LoVo (cell line): ENCODE measurements at places on chromosomes 1 and 21.
A peak's percentile ranks its signal among the peaks of the same experiment; 100 is the strongest.

DNA sequence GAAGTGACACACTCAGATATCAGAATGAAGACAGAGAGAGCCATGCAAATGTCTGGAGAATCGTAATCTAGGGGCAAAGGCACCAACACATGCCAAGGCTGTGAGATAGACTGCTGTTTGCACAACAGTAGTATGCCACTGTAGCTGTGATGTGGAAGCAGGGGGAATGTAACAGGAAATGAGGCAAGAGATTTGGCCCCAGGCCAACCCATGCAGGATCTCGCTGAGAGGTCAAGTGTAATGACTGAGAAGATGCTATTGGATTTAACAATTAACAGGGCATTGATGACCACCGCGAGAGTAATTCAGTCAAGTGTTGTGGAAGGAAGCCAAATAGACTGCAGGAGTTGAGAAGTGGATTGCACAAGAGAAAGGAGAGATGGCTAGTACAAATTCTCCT is 107.3 kb upstream of the ST6GALNAC5 start:
- DNase-seq, result no peak

- peak; percentile 43 for DNase-seq
These were observed 16.8 kb downstream of the TNFSF4 start for GRCh38 chr1:173190101-173190936.

GRCh38 chr1:32622806-32623681 is 27.3 kb downstream of the ZBTB8OS start:
- DNase-seq, result no peak

DNA sequence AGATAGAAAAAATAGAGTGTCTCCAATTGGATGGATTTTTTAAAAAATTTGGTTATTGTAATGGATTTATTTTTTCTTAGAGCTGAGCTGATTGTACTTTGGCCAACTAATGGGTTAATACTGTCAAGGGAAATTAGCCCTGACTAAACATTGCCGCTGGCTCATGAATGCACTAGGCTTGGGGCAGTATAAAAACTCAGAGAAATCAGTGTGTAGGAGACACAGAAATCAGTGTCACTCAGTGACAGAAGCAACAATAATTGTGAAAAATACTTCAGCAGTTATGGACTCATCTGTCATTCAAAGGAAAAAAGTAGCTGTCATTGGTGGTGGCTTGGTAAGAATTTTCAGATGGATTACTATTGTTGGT is at the start of gene KMO:
Gene KMO, plus strand, starts transcription at position 217 of the 370 bp plus-strand sequence. Its CDS starts 67 bp downstream, at position 284.
- peak; percentile 29 for DNase-seq

DNA sequence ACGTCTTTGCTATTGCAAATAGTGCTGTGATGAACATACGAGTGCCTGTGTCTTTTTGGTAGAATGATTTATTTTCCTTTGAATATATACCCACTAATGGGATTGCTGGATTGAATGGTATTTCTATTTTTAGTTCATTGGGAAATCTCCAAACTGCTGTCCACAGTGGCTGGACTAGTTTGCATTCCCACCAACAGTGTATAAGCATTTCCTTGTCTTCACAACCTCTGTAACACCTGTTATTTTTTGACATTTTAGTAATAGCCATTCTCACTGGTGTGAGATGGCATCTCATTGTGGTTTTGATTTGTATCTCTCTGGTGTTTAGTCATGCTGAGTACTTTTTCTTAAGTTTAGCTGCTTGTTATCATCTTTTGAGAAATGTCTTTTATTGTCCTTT is 215.0 kb downstream of the FMN2 start:
- DNase-seq, result no peak

DNA sequence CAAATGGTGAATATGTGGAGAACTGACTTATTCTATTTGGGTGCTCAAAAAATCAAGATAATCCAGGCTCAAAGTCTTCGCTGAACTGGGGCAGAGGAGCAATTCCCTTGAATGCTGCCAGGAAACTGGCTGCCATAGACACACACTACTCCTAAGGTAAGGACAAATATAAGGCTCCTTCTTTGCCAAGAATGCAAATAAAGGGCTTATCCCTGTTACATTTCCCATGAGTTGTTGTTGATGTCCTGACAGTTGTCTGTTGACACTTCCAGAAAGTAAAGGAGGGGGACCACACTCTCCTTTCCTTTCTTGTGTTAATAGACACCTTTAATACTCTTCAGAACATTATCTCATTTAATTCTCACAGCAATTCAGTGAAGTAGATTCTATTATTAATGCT is 212.2 kb upstream of the PTBP2 start:
- DNase-seq, result no peak
